ENCODE measurements at places on chromosomes 11 and 22.

- DNase-seq = no peak
Measured at GRCh38 chr11:77876045-77876444, 55.1 kb downstream of the AAMDC start.

DNA sequence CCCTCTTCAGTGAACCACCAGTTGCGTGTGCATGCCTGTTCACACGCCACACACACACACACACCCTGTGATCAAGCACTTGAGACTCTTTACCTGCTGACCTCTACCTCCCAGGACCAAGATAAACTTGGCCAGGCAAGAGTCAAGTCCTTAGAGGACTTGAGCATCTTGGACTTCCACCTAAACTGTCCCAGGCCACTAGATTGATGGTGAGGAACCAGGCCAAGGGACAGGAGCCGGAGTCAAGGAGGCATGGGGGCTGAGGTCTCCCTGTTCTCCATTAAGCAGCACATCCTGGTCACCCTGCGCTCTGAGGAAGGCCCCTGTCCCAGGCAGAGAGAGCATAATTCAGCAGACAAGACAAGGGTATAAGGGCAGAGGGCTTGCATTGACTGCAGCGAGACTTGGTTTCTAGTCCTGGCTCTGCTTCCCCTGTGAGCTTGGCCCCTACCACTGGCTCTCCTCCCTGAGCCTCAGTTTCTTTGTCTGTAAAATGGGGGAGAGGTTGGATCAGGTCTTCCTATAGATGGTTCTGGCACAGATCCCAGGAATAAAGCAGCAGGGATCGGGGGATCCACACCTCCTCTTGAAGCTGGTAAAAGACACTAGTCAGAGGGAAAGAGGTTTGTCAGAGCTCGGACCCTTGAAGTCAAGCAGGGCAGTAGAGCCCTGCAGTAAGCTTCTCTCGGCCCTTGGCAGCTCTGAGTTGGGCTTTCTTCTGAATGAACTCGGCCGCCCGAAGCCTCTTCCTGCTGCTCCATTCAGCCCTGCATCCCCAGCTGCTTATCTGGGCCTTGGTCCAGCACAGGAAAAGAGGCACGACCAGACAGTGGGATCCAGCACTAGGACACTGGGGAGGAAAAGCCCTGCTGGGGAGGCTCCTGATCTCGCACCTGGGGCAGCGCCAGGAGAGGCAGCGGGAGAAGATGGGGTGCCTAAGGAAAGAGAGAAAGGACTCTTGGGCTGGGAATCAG lies 2.0 kb downstream of the CREB3L1 start:
- peak; percentile 64 for DNase-seq

DNA sequence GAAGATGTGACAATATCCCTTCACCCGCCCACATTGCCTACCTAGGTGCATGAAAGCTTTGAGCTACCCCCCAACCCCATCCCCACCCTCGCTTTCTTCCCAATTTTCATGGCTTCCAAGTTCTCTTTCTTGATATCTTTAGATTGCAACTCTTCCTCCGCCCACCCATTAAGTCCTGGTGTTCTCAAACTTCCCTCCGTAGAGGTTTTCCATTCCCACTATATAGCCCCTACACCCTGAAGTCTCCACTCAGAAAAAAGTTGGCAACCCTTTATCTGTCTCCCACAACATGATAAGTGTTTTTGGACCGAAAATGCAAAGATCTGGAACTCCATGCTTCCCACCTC lies 572 bp downstream of the ZNF70 start:
- no peak for DNase-seq

DNA sequence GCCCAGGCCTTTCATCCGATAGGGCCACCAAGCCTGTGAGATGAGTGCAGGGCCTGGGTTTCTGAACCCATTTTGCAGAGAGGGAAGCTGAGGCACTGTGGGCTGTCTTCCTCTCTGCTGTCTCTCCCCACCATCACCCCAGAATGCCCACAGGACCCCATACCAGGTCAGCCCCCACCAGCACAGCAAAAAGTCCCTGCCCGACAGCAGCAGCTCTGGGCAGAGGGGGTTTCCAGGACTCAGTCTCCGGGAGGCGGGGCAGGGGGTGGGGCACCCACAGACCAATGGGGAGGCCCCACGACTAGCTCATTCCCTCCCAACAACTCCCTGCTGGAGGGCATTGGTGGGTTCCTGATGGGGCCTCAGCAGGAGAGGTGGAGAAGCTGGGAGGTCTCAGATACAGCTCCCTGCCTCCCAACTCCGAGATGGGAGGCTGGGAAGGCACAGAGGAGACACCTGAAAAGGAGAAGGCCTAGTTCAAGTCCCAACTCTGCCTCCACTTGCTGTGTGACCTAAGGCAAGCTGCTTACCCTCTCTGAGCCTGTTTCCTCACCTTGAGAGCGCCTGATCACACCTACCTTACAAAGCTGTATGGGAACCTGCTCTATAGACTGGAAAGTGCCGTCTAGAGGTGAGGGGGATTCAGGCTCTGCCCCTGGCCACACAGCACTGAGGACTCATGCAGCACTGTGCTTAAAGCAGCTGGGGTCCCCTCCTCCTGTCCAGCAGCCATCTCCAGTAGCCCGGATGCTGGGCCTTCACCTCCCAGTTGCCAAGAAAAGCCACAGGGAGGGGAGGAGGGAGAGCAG lies 3.5 kb downstream of the CBX7 start:
- DNase-seq = peak; percentile 51

Data from cerebellar cortex (tissue), 1 donor.